SJCRH30 (cell line): ENCODE measurements at places on chromosomes 6 and 20.

DNA sequence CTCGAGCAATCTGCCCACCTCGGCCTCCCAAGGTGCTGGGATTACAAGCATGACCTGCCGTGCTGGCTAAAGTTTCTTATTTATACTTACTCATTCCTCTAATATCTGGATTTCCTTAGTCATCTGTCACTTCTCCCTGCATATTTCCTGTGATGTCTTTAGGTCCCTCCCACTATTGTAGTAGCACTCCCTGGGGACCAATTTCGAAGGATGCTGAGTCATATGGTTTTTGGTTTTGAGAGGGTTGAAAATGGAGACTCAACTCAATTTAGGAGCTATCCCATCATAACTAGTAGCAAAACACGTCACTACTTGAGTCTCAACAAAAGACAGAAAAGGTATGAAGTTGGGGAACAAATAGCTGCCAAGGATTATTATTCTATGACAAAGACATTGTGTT lies 20.2 kb downstream of the MCUR1 start:
- DNase-seq = peak; percentile 55

DNA sequence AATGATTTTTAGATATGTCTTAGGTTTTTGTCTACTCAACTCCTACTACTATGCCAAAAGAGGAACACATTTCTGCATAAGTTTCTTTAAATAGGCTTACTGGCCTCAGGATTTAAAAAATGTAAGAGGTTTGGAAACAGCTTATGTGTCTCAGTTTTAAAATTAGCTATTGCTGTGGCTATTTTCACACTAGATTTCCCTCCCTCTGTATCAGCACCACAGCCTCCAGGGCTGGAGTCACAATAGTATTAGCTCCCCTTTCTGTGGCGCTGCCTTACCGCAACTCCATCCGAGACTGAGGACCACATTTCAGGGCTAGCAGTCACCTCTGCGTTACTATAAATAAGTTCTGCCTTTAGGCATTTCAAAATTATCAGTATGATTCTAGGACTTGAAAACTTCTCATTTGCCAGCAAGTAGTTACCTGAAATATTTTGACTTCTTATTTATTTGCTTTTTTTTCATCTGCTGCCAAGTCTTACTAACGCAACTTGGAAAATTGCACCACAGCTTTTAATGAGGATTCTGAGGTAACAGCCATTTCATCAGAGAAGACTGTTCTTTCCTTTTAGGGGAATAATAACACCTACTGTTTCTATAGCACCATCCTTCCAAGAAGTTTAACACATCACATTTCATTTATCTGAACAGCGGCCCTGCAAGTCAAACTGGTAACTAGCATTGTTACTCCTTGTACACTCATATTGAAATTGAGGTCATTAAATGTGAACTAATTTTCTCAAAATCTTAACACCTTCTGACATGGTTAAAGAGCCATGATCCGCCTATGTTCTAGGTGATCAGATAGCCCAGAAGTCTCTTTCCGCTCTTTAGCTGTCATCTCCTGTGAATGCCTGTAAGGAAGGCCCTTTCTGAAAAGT lies 105.9 kb downstream of the GJA10 start:
- peak; percentile 36 for DNase-seq

GRCh38 chr6:154229786-154230185 lies 126.8 kb downstream of the IPCEF1 start:
- DNase-seq = no peak

DNA sequence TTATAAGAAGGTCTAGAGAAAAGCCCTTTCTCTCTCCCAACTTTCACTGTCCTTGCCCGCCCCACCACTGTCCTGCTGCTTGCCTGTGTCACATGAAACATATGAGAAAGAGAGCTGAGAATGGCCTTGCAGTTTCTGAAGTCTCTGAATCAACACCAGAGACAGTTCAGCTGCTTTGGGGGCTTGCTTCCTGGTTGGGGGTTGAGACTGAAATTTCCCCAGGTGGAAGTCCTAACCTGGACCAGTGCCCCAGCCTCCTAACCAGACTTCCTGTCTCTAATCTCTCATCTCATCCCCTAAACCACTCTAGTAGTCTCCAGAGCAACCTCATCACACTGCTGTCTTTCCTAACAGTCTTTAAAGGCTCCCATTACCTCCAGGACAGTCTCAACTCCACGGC lies 10.7 kb downstream of the TRAM2 start:
- no peak for DNase-seq

DNA sequence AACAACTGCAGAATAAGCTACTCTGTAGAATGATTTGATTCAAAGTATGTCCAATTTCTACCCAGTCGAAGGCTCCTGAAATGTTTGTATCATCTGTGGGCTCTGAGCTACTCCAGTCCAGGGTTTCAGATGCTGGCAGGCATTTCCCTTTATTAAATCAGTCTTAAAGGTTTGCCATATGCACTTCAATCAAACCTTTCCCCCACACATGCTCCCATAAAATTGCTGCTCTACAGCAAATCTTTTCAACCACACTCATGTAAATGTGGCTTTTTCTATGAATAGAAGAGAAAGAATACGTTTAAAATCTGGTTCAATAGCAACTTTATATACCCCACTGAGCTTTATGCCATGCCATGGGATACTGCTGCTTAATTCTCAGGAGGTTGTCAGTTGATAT lies 242.4 kb upstream of the MAP3K7 start:
- no peak for DNase-seq

GRCh38 chr6:63014290-63014689 lies 197.0 kb upstream of the FKBP1C start:
- DNase-seq = no peak

DNA sequence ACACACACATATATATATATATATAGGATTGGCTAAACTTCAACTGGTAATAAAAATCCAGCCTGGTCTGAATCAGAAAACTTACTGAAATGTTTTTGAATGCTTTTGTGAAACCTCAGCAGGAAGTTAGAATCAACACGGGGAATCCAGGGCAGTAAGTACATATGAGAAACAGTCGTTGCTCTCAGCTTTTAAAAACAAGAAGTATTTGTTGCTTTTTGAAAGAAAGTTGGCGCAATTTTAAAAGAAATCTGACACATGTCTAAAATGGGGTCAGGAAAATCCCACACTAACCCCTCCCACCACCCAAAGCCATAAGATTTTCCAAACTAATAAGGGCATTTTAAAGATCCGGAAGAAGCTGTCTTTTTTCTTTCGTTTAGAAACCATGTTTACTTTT lies 11.5 kb upstream of the CCDC170 start:
- no peak for DNase-seq

DNA sequence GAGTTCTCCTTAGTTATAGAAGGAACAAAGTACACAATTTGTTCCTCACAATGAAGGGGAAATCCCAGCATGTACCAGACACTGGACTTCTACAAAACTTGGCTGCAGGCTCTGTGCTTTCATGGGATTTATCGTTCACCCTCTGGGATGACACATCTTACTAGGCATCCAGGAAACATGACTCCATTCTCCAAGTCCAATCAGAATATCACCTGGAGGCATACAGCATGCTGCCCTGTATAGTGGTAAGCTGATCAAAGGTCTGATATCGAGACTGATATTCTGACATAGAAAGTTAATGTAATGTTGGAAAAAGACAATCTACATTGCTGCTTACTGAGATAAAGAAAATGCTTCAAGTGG lies 6.7 kb downstream of the RWDD2A start:
- no peak for DNase-seq

GRCh38 chr6:156791320-156791850 lies 14.2 kb downstream of the ARID1B start:
- peak; percentile 60 for DNase-seq

DNA sequence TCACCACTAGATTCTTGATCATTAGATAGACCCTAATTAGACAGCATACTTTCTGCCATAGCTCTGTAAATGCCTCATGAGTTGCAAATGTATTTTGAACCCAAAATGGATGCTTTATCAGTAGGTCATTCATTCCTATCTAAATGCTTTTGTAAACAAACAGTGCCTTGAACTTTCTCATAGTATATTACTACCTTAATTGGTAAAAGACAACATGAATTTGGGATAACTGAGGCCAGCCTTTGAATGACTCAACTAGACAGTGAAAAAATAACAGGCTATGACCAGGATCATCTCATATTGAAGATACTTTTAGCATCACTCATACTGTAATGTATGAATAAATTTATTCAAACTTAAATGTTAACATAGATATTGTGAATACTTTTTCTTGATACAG lies 37.0 kb upstream of the PRL start:
- DNase-seq = no peak

DNA sequence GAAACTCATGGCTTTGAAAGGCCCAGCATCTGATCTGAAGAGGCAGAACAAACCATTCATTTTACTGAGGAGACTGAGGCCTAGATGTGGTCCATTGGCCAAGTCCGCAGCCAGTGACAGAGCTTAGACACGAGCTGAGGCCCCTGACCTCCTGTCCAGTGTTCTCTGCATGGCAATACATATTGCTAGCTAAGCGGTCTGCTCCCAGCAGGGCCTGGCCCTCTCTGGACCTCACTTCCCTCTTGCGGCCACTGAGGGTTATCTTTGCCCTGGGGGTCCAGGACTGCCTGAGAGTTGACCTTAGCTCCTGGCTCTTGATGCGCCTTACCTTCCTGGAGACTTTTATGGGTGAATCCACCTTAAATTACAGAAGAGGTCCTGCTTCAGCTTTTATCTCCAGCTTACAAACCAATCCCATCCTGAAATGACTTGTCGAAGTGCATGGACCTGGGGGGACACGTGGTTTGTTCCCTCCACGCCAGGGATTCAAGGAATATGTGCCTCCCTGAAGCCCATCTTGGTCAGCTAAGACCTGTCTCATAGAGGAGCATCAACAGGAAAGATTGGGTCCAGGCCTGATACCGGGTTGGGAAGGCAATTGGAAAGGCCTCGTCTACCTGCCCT lies 75.6 kb downstream of the CNBD2 start:
- DNase-seq = no peak

DNA sequence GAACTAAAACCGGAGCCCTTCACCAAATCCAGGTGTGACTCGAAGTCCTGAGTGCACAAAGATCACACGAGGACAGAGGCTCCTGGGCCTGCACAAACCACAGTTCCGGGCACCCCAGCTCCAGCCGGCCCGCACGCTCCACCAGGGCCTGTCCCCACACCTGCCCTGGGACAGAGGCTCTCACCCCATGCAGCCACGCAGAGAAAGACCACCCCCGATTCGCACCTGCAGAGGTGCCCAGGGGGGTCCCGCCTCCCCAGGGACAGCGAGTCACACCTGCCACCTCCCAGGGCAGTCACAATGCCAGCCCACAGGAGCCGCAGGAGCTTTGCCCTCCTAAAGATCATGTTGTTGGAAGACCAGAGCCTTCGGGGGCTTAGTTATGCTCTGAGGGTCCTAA lies 25.4 kb upstream of the MRGBP start:
- no peak for DNase-seq

- no peak for DNase-seq
Measured at GRCh38 chr6:31572041-31572911, at the start of gene LTA. TSS of gene LTA (plus strand) at chr6:31572289. CDS start at chr6:31572743, 454 bp downstream.

- DNase-seq = no peak
Measured at GRCh38 chr6:157552820-157553485, 172.0 kb downstream of the ZDHHC14 start.

GRCh38 chr20:59743767-59744485 lies 139.6 kb downstream of the PHACTR3 start:
- no peak for DNase-seq

GRCh38 chr6:127484212-127484863 lies 25.1 kb upstream of the KIAA0408 start:
- no peak for DNase-seq

DNA sequence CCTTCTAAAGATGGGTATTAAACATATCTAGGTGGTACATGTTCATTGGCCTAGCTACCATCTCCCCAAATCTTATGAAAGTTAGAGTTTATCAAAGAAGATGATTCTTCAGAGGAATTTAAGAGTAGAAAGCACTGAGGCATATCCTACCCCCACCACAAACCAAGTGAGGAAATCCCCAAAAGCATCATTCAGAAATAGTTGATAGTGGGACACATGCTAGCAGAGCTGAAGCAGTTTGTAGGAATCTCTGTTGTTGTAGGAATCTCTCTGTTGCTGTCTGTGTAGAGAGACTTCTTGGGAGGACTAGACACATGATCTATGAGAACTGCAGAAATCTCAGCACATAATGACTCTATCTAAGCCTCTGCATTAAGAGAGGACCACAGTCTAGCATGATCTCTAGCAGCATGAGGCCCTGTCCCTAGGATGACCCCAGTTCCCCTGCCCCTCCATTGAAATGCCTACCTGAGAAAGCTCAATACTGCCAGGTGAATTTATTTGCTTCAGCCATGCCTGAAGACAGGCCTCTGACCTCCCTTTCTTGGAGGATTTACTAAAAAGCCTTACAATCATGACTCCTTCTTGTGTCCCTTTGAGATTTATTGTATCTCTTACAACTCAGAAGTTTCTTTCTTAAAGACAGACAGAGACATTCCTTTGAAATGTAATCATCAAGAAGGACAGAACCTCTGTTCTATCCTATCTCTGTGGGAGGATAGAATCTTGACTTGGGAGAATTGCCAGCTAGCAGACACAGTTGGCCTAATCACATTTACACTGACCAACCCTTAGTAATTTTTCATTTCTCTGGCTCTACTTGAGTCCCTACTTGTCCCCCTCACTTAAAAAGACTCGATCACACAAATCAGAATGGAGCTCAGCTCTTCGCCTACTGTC lies 582.4 kb downstream of the PHF3 start:
- no peak for DNase-seq

GRCh38 chr20:37396416-37397075 lies 50.6 kb downstream of the SRC start:
- DNase-seq = peak; percentile 95

- no peak for DNase-seq
Measured at GRCh38 chr6:146335336-146335735, 208.3 kb upstream of the RAB32 start.

DNA sequence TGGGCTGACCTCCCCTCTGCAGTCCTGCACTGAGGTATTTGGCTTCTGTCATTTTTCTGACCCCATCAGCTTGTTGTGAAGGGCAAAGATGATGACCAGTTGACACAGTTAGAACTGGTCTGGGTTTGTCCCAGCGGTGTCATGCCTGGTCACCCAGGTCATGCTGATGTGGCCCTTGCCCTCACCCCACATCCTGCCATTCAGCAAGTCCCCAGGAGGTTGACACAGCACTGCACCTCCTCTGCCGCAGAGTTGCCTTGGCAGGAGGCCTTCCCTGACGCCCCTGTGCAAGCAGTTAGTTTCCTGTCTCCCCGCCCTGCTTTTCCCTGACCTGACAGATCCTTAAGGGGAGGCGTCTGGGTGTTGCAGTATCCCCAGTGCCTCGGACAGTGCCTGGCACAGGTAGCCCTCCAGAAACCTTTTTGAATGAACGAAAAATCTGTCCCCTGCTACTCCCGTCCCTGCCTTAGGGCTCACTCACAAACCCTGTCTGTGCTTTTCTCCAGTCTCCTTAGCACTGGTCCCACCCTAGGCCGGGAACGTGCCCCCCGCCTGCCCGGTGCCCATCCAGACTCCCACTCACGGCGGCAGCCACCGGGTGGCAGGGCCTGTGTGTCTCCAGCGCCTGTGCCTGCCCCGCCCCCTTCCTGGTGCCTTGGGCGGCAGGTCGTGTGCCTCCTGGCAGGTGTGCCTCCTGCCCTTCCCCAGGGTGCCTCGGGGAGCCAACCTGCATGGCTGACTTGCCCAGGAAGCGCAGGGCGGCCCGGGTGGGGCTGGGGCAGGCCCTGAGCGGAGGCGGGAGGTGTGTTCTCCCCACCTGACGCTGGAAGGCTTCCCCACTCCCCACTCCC lies 146.3 kb upstream of the RNF24 start:
- DNase-seq = no peak

- DNase-seq = peak; percentile 89
Measured at GRCh38 chr20:45822857-45823256, 4.3 kb downstream of the TNNC2 start.
